ENCODE measurements at places on chromosomes 11 and 22.

GRCh38 chr11:79627281-79627680 lies 186.5 kb upstream of the TENM4 start:
- no peak for DNase-seq

DNA sequence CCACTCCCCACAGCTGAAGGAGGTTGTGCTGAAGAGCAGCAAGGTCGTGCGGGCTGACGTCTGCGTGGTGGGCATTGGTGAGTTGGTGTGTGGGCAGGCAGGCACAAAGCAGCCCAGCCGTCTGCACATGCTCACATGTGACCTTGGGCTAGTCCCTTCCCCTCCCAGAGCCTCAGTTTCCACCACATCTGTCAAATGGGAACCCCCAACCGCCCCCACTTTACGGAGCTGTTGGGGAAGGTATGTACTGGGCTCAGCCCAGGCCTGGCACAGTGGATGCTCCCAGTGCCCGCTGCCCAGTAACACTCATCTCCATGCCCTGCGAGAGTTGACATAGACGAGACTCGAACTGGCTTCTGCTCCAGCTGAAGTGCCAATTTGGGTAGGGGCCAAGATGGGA lies 5.1 kb upstream of the LZTR1 start:
- DNase-seq: no peak

GRCh38 chr11:11969380-11970215 lies 38.8 kb downstream of the DKK3 start:
- no peak for DNase-seq

DNA sequence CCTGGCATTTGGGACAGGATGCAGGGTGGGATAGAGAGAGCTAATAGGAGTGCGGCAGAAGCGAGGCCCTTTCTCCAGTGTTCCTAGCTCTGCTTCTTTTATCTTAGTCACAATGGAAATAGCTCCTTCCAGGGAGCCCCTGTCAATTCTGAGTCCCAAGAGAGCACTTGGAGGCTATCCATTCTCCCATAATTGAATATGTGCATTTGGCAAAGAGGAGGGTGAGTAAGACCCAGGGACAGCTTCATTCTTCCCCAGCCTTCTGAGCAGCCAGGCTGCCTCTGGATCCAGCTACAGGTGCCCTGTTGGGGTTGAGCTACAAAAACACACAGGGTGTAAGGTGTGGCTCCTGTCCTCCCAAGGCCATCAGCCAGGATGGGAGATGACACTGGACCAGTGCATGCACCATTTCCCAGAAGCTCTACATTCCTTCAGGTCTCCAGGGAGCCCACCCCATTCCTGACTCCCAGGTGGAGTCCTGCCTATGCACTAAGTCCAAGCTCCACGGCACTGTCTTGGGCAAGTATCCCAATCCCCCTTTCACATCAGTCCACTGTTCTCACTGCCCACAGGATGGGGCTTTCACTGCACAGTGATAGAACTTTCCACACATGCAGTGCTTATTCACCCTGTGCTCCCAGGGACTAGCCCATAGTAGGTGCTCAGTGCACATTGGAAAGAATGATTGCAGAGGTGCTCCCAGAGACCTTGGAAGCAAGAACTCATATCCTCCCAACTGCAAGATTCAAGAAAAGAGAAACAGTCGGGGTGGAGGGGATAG lies 6.2 kb downstream of the MS4A10 start:
- DNase-seq: no peak

DNA sequence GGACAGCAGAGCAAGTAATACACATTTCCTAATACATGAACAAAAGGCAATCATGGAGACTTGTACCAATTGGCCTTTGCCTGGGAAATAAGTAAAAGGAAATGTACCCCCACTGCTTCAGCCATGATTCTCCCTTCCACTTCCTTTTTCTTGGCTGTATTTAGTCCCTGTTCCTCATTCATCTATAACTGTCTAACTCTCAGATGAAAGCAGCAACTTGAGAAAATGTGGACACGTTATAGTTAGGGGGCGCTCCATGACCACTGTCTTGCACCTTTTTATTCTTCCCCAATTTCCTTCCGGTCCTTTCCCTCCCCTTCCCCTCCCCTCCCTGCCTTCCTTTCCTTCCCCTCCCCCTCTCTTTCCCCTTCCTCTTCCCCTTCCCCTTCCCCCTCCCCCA lies 61.3 kb upstream of the BARX2 start:
- DNase-seq: no peak

GRCh38 chr22:39462443-39463221 lies 5.8 kb downstream of the MGAT3 start:
- no peak for DNase-seq

GRCh38 chr22:28442711-28443525 lies 236.7 kb downstream of the TTC28 start:
- DNase-seq: no peak

DNA sequence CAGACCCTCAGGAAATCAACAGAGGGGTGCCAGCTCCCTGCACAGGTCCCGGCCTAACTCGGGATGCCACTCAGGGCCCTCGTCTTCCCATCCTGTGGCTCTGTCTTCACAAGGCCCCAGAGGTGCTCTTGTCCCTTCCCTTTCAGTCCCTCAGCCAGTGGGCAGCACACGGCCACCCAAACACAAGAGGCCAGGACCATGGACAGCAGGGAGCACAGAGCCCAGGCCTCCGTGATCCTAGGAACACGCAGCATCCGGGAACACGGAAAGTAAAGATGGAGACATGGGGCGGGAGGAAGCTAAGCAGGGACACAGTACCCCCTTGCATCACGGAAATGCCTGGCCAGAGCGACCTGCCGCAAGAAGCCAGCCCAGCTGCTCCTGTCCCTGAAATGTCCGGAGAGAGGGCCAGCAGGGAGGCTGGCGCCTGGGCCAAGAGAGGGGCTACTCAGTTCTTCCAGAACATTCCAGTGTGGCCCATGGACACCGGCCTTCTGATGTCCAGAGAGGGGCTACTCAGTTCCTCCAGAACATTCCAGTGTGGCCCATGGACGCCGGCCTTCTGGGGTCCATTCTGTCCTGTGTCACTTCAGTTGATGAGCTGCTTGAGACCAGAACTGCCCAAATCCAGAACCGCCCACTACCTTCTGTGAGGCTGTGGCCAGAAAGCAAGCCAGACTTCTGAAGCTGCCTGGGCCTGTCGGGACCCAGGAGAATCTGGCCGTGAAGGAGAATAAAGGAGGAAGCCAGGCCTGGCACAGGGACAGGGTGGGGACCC lies 274.0 kb downstream of the BRD1 start:
- DNase-seq: no peak

DNA sequence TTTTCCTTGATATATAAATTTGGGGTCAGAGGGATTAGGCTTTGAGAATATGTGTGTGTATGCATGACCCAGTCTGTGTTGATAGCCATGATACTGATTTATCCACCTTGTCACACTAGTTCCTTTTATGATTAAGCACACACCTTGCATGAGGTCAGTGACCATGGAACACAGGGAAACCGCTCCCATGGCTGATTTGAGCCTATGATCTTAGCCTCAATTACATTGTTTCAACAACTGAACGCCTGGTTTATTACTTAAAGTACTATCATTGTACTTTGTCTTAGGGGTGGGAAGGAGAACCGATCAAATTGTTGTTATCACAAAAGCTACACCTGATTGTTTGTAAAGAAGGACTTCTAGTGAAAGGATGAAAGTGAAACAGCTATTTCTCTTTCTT lies 70.7 kb downstream of the ARFGAP2 start:
- no peak for DNase-seq

GRCh38 chr22:24986816-24987215 lies 34.3 kb downstream of the KIAA1671 start:
- no peak for DNase-seq

- no peak for DNase-seq
Observed at GRCh38 chr11:46279126-46280099, 2.0 kb downstream of the CREB3L1 start.

DNA sequence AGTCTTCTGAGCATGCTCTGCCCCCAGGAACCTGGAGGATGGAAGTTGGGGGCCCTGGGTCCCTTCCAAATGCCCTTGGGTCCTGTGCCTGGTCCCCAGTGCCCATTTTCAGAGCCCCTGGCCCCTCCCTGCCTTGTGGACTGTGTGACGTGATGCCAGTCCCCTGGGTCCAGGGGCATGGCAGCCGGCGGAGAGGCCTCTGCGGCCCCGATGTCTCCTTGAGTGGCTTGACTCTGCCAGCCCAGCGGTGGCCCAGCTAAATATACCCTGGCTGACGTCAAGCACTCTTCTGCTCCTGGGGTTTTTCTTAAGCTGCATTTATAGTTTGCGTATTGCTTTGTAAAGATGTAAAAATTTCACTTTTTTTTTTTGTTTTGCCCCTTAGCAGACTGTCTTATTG lies 35.2 kb upstream of the PARVG start:
- DNase-seq: no peak

GRCh38 chr11:44753961-44754645 lies 27.3 kb downstream of the TSPAN18 start:
- DNase-seq: no peak

DNA sequence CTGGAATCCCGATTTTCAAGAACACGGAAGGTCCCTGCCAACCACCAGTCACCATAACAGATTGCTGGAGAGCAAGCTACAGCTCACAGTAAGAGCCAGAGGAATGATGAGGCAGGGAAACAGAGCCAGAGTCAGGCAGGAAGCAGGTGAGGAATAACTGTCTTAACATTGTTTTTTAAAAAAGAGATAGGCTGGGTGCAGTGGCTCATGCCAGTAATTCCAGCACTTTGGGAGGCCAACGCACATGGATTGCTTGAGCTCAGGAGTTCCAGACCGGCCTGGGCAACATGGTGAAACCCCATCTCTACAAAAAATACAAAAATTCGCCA lies 13.5 kb upstream of the CASTOR1 start:
- no peak for DNase-seq

DNA sequence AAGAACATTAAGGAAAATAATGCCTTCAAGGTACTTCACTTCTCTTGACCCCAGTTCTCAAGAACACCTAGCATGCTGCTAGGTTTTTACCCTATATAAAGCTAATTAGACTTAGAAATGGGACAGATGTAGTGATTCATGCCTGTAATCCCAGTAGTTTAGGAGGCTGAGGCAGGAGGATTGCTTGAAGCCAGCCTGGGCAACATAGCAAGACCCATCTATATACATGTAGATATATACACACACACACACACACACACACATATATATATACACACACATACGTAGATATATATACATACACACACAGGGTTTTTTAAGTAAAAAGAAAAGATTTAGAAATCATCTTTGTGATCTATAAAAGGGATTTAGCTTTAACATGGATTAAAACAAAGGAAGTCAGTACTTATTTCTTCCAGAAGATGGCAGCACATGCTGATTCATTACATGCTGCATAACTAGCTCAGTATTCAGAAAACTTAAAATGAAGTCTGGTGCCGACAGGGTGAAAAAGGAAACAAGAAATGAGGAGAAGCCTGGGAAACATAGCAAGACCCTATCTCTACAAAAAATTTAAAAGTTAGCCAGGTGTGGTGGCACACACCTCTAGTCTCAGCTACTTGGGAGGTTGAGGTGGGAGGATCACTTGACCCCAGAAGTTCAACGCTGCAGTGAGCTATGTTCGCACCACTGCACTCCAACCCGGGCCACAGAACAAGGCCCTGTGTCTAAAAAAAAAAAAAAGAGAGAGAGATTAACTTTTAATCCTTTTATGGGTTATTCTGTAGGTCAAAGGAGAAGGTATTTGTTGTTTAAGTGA lies 28.5 kb upstream of the RBX1 start:
- no peak for DNase-seq

DNA sequence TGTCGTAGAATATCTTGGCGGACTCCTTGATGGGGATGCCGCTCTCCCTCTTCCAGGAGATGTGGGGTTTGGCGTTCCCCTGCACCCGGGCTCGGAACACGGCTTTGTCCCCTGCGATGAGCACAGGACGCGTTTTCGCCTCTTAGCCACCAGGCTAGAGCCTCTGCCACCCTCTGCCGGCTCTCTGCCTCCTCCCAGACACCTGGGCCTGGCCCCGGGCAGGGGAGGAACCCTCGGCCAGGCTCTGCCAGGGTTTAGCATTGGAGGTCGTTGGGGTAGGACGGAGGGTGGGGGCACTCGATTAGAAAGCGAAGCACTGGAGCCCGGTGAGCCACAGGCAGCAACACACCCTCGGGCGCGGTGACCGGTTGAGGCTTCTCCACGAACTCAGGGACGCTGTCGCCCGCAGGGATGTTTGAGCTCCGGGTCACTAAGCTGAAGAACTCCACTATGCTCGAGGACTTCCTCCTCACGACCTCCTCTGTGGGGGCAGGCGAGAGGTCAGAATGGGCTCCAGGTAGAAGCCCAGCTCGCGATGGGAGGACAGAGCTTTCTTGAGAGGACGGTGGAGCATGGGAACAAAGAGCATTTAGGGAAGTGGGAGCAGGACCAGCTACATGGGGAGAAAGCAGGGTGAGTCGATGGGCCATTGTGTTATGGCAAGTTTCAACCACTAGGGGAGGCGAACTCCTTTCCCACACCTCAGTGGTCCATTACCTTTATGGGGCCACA lies 4.3 kb downstream of the IGSF22 start:
- no peak for DNase-seq

DNA sequence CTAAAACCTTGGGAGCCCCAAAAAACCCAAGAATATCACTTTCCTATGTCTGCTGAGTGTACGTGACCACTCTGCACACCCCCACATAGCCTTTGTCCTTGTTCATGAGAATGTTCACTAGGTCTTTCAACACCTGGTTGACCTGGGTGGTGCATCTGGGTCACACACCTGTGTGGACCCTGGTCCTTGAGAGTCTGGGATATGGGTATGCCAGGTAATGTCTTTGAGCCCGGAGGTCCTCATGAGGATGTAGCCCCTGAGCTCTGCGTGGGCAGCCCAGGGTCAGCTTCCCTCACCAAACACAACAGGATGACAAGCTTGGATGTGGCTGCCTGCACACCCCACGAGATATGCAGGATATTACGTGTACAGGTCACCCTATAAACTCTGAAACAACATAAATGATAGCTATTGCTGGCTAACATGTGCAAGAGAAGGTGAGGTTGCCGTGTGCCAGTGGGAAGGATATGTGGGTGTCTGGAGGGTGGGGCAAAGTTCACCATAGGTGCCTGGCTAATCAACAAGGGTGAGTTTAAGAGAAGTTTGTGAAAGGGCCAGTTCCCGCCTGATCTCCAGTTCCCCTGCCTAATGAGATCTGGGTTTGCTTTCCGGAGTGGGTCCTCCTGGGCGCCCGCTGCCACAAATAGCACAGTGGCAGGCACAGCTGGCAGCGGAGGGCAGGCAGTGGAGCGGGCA lies 1.4 kb upstream of the PPARA start:
- no peak for DNase-seq
